ENCODE measurements at places on chromosomes 7 and 10. TPM values are rescaled to one million over a fixed set of nuclear protein-coding genes. Genes with fewer than 3 reads are reported as not detected.

The OR2A7 gene
- 0.21 TPM for total RNA-seq

The PNLIPRP1 gene
- not detected for total RNA-seq

The EPO gene
- not detected for total RNA-seq

GRCh38 chr7:143395187-143396149 is 13.2 kb downstream of the EPHA1 start:
- H3K4me3 ChIP-seq, result no peak overlapping the region
- peaks cover 7% of the 10 kb centered on the region for H3K36me3 ChIP-seq
- no peaks in the 10 kb centered on the region for H3K27me3 ChIP-seq

DNA sequence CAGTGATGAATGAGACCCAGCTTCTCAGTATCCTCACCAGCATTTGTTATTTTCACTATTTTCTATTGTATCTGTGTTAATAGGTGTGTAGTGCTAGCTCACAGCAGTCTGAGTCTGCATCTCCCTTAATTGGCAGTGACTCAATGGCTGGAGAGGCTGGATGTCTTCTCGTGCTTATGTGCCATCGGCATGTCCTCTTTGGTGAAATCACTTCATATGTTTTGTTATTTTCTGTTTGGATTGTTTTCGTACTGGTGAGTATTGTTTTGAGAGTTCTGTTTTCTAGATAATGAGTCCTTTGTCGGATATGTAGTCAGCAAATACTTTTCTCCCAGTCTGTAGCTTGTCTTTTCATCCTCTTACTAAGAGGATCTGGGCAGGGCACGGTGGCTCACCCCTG is 66.1 kb downstream of the AMZ1 start:
- no peak overlapping the region for H3K4me3 ChIP-seq
- H3K36me3 ChIP-seq, result no peaks in the 10 kb centered on the region
- H3K4me1 ChIP-seq, result peaks cover 21% of the 10 kb centered on the region
- no peak for DNase-seq
- no peak overlapping the region for H3K27ac ChIP-seq
- no peaks in the 10 kb centered on the region for H3K27me3 ChIP-seq
